ENCODE measurements at places on chromosomes 7 and 10. TPM values are rescaled to one million over a fixed set of nuclear protein-coding genes. Genes with fewer than 3 reads are reported as not detected.

DNA sequence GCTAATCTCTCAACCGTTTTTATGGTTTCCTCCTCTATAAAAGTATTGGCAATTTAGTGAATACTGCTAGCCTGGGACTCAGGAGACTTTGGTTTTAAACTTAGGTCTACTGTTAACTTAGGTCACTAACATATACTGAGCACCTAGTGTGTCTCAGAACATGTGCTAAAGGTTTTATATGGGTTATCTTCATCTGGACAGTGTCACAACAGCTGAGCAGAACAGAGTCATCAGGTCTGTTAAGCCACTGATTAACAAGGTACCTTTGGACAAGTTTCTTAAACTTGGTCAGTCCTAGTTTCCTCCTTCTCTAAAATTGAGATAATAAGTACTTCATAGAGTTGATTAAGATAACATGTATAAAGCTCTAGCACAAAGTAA lies 30.6 kb downstream of the NET1 start:
- no peak for ATAC-seq

GRCh38 chr10:108090476-108091215 lies 926.1 kb upstream of the SORCS1 start:
- ATAC-seq = no peak

DNA sequence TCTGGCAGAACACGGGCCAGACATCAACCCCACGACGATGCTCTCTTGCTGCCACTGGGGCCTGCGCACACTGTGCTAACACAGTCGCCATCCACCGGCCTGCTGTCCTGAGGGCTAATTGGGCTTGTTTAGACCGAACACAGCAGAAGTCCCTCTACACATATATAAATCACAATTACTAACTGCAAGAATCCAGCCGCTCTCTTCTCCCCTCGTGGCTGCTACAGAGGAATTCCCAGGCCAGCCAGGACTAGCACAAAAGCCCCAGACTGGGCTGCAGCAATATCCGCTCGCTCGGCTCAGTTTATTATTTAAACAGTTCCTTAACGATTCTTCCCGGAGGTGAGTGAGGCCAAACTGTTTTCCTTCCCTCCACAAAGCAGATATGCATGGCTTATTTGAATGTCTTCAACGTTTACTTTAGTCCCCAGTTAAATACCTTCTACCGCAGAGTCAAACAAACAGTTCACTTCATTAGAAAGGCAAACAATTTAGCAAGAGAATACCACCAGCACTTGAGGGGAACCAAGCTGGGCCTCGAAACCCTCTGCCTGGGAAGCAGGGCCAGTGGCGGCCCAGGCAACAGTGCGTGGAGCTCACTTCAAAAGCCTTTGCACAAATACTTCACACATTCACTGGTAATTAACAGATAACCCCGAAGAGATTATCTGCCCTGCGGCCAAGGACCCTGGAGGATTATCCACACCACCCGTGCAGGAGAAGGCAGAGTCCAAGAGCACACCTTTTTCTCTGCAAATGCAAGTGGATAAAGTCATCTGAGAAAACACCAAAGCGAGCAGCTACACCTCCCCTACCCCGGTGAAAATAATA lies 145.3 kb downstream of the GLI3 start:
- ATAC-seq = no peak

CYP2W1 gene
- 0.36 TPM for total RNA-seq

DNA sequence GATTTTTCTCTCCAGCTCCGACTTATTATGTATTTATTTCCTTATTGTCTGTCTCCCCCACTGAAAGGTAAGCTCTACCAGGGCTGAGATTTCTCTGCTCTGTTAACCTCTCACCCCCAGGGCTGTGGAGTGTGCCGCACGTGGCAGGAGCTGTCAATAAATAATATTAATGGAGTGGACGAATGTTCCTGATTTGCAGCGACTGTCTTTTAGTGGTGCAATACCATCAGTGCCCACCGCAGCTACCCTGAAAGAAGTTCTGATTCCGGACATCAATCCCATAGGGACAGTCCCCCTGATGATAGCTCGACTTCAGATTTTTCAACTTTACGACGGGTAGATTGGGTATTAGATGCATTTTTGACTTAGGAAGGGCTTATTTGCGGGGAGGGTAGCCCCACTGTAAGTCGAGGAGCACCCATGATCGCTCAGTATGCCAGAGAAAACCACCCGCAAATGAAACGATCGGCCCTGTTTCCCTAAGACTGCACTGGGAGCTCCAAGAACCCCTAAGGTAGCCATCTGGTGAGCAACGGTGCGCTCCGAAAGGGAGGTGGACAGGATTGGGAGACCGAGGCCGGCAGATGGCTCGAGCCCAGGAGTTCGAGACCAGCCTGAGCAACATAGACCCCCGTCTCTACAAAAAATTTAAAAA lies 986 bp upstream of the PPP2R2D start:
- no peak for ATAC-seq

DNA sequence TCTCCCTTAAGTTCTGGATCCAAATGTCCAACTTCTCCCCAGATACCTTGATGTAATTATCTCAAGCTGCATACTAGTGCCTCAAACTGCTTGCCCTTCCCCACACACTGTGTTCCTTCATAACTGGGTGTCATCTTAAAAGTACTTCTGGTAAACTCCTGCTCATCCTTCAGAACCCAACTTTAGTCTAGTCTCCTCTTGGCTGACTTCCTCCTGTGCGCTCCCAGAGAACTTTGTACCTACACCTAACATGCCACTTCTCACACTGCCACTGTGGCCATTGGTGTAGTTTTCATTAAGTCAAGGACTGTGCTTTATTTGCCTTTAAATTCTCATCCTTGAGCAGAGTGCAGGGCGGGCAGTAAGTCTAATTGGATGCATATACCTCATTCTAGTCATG lies 575.2 kb upstream of the GALNT17 start:
- no peak for ATAC-seq

- ATAC-seq = no peak
Observed at GRCh38 chr7:131653418-131654248, 97.2 kb upstream of the PODXL start.

TMEM209 gene
- 14.9 TPM for total RNA-seq

TUBB8 gene
- not detected for total RNA-seq

DNA sequence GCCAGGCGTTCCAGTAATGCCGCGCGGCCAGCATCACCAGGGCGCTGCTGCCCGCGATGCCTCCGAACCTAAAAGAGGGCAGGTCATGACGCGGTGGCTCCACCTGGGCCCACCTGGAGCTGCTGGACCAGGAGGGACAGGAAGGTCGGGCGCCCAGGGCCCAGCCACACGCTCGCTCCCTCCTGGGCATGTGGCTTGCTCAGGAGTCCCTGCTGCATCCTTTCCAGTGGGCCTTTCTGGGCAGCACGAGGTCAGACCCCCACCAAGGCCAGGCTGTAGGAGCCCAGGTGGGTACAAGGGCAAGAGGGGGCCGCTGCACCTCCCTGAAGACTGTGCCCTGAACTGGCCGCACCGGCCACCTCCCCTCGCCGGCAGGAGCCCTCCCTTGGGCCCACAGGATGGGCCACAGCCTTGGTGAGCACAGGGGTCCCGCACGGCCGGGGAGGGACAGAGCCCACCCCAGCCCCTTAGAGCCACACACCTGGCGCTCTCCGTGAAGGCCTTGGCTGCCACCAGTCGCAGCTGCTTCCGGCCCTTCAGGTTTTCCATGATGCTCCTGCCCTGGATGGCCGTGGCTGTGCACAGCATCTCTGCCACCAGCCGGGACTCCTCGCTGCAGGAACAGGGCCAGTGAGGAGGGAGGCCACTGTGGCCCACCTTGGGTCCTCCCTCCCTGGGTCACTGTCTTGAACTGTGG lies 43.2 kb downstream of the CFAP46 start:
- ATAC-seq = no peak

- no peak for ATAC-seq
Observed at GRCh38 chr10:93015722-93016121, 44.9 kb upstream of the CYP26C1 start.

- no peak for ATAC-seq
Observed at GRCh38 chr10:116826803-116827202, 22.5 kb upstream of the ENO4 start.

- ATAC-seq = no peak
Observed at GRCh38 chr10:114255227-114255626, 16.2 kb downstream of the VWA2 start.

VAX1 gene
- 0.12 TPM for total RNA-seq

GRCh38 chr7:85474234-85474633 lies 287.4 kb upstream of the SEMA3D start:
- ATAC-seq = no peak

RAB19 gene
- total RNA-seq = 0.20 TPM

GRCh38 chr7:147308539-147308938 lies 1191.9 kb downstream of the CNTNAP2 start:
- no peak for ATAC-seq
